ENCODE measurements at places on chromosomes 3 and 15.

DNA sequence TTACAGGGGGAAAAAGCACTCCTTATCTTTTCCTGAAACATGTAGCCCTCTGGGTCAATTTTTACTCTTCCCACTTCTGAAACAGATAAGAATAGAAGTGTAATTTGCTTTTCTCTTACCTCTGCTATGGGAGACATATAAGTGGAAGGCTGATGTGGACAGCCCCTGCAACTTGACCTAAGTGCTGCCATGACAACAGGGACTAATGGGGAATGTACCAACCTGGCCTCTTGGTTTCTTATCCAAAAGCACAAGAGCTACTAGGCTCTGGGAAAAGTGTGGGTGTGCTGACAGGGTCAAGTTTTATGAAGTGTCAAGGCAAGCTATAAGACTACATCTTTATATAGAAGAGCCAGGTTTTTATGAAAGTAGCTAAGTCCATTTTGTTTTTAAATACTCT lies 1246.5 kb downstream of the OTOL1 start:
- DNase-seq = no peak

DNA sequence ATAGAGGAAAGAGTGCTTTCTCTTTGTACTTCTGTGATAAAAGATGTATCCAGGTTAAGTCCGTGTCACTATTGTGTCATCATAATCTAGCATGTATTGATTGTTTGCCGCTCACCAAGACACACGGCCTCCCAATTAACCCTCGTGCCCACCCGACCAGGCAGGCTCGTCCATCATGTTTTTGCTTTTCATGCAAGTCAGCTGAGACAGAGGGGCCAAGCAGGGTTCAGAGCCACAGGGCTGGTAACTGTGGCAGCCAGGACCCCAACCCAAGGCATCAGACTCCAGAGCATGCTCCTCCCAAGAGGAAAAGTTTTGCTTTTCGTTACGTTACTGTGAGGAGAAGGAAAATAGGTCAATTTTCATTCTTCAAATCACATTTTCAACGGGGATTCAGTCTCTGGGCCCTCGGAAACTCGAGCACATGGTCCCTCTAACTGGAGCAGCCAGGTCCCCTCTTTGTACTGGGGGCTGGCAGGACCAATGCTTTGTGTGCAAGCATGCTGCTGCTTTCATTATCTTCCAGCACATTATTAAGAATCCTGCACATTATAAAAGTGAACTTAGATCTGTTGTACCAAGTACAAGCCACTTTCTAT lies 161.1 kb upstream of the TOPAZ1 start:
- no peak for DNase-seq

DNA sequence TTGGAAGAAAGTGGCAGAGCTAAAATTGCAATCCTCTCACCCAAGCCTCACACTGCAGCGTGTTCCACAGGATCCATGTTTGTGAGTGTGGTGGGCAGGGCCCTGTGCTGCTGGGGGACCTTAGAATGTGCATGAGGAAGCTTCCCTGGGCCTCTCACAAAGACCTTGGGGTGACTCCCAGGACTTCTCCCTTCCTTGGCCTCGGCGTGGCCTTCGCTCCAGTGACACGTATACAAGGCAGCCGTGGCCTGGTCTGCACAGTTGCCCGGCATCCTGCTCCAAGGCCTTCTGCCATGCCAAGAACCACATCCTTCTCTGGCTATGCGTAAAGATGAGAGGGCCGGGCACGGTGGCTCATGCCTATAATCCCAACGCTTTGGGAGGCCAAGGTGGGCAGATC lies 196.4 kb downstream of the UACA start:
- DNase-seq = no peak

- DNase-seq = no peak
Observed at GRCh38 chr3:151439652-151440125, 21.2 kb downstream of the IGSF10 start.

DNA sequence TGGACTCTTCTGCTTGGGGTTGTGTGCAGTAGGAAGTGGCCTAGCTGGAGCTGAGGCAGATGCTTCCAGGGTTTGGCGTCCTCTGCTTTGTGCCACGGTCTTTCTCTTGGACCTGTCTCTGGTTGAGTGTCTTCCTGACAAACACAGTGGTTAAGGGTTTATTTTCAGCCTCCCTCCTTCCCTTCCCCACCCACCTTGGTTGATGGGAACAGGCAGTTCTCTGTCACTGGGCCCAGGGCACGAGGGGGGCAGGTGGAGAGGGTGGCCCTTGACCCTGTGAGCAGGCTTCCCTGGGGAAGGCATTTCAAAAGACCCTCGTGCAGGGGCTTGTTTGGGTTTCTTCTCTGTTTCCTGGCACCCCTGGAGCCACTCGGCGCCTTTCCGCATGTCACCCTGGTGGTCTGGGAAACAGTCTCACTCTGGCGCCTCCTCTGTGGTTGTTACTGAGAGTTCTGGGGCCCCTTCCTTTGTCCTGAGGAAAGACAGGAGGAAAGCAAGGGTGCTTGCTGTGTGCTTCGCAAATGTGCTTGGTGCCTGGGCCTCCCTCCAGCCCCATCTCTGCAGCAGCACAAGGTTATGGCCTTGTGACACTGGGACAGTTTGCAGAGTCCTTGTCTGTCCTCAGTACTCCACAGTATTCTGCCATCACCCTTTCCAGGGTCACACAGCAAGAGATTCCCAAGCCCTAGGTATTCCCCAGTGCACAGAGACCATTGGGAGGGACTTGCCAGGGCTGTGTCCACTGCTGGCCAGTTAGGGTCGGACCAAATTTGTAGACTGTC lies 10.3 kb upstream of the STAB1 start:
- DNase-seq = no peak

GRCh38 chr3:32616267-32616962 lies 45.8 kb upstream of the DYNC1LI1 start:
- DNase-seq = no peak
